GM23338 (cell line): ENCODE measurements at places on chromosomes 16 and 17.
A peak's percentile ranks its signal among the peaks of the same experiment; 100 is the strongest.

DNA sequence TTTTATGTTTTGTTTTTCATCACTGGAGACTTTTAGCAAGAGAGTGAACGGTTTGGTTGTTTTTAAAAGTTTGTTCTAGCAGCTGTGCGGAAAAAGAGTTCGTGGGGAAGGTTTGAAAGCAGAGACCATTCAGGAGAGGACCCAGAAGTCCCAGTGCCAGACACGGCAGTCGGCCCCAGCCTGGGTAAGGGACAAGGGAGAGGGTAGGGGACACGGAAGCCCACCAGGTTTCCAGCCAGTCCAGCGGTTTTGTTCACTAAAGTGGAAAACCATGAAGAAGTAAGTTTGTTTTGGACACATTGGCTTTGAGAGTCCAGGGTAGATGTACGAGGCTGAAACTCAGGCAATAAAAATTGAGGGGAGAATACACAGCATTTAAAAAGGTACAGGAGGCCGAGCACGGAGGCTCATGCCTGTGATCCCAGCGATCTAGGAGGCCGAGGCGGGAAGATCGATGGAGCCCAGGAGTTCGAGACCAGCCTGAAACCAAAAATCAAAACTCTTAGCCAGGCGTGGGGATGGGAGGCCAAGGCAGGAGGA is 56.8 kb upstream of the RPH3AL start:
- DNase-seq: no peak

DNA sequence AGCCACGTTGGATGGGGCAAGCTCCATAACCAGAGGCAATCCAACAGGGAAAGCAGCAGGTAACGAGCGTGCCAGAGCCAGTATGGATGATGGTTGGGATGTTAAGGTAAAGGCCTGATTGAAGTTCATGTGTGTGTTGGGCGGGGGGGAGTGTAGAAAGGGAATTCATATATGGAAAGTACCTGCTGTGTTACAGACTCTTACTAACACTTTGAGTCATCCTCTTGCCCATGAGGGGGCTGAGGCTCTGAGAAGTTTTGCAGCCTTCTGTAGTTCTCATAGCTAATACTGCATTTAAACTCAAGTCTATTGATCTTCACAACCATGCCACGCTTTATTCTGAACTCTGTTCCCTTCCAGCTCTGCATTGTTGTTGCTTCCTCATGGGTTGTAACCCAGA is 28.5 kb downstream of the SYCE1L start:
- no peak for DNase-seq

DNA sequence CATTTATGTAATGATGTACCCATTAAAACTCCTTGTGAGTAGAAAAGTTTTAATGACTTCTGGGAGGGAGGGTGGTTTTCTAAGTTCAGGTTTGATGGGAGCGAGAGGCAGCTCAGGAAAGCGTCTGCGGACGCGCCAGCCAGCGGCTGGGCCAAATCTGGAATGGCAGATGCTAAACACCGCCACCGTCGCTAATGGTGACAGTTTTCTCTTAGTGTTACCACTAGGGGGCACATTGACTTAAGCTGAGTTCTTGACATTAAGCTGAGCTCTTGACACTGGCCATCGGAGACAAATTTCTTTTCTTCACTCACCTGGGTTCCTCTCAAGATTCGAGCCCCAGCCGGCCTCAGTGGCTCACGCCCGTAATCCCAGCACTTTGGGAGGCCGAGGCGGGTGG is 6.7 kb downstream of the TRPV1 start:
- peak; percentile 94 for DNase-seq

DNA sequence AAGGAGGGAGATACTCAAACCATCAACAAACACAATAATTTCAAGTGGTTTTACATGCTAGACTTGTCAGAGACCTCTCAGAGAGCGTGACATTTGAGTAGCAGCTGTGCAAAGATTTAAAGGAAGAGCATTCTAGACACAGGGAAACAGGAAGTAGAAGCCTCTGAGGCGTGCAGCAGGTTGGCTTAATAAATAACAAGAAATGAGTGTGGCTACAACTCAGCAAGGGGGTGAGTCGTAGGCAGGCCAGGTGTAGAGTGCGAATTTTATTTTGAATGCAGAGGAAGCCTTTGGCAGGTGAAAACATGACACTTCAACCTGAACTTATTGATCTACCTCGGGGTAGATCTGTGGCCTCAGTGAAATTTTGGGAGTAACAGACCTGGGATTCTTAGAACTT is 73.2 kb upstream of the MRTFB start:
- no peak for DNase-seq

DNA sequence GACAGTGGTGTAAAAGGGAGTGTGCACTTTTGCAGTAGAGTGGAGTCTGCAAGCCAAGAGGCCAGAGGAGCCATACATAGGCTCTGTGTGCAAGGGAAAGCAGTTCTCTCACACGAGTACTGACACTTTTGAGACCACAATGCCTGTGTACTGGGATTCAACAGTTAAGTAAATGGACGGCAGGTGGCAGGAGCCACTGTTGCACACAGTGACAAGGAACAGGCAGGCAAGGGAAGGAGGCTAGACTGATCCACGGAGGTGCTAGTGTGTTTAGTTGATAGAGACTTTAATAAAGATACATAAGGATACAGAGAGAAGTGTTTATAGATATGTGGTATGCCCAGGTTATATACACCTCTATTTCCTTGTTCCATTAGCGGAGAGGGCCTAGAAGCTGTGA is 67.0 kb downstream of the MPRIP start:
- no peak for DNase-seq

GRCh38 chr17:72605543-72605942 is 484.7 kb downstream of the SOX9 start:
- no peak for DNase-seq

DNA sequence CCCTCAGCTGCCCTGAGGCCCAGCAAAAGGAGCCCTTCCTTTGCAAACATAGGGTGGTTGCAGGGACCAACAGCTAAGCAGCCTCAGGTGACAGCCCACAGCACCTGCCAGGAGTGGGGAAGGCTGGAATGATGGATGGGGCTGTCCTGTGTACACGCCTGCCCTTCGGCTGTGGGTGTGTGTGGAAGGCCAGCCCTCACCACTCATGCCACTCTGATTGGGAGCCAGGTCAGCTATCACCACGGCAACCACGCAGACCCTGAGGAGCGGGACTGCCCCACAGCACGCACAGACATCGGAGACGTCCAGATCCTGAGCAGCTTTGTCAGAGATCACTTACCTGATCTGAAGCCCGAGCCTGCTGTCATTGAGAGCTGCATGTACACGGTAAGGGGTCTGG is 11.9 kb downstream of the PIPOX start:
- no peak for DNase-seq

DNA sequence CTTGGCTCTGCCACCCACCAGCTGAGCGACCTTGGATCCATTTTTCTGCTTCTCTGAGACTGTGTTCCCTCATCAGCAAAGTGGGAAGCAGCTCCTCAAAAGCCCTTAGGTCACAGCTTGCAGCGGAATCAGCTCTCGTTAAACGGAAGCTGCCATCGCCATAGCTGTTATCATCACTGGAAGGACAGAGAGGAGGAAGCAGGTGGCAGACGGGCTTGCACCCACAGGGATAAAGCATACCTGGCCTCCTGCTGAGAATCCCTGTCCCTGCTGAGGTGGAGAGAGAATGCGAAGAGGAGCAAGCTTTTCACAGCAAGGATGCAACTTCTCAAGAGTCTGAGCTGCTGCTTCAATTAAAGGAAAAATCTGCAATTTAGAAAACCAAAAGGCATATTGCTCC is 106.6 kb downstream of the CLEC16A start:
- DNase-seq: peak; percentile 10

DNA sequence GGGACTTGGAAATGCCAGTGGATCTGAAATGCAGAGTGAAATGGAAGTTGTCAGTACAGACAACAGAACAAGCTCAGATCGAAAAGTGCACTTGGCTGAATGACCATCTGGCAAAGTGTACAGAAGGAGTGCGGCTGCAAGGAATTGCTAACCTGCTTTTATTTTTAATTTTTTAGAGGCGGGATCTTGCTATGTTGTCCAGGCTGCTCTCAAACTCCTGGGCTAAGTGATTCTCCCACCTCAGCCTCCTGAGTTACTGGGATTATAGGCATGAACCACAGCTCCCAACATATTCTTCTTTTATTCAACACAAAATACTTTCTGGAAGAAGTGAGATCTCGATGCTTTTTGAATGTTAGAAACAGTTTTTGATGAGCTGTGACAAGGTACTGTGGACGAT is 3.6 kb downstream of the LRRC59 start:
- no peak for DNase-seq

DNA sequence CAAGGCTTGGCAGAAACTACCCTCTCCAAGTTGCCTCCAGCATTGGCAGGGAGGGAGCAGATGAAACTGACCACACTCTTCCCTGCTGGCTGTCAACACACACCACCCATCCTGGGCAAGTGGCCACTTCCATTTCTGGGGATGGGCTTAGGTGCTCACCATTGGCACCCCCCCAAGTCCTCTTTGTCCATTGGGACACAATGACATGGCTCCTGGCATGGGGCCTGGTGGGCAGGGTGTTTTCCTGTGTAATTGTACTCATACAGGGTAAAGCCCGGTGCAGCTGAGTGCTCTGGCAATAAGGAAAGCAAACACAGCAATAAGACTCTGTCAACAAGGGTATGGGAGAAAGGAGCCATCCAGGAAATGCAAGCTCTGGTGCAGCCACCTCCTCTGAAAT is 22.6 kb downstream of the SCNN1B start:
- DNase-seq: no peak

- DNase-seq: no peak
Measured at GRCh38 chr17:21033350-21033749, 9.5 kb downstream of the USP22 start.

DNA sequence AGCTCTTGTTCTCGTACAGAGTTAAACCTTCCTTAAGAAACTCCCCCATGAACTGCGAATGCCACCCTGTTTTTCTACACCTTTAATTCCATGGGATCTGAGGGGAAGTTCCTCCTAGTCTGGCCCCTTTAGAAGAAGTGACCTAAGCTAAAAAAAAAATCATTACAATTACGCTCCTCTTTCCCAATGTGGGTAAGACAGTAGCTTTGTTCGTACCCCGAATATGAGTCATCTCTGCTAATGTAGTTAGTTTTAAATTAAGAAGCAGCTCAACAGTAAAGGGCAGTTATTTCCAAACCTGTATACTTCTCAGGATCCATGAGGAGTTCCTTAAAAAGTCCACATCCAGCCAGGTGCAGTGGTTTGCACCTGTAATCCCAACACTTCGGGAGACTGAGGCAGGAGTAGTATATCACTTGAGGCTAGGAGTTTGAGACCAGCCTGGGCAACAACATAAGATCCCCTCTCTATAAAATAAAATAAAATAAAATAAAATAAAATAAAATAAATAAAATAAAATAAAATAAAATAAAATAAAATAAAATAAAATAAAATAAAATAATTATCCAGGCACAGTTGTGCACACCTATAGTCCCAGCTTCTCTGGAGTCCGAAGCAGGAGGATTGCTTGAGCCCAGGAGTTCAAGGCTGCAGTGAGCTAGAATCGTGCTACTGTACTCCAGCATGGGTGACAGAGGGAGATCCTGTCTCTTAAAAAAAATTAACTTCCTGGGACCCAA is 26.1 kb downstream of the RCVRN start:
- no peak for DNase-seq

GRCh38 chr17:75763269-75763607 is 1.8 kb downstream of the GALK1 start:
- no peak for DNase-seq

DNA sequence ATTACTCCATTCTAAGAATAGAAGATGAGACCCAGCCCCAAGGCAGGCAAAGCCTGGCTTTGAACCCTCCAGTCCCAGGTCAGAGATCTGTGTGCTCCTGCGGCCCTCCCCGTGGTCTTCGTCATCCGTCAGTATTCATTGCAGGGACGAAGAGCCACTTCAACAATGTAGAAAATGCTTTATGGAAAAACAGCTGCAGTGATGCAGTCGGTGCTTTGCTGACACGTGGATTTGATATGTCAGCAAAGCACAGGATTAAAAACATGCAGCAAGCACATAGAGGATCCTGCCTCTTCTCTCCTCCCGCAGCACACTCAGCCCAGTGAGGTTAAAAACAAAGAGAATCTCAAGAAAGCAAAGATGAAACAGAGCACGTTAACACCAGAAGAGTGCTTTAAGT is 117.1 kb upstream of the AXIN2 start:
- DNase-seq: no peak

- DNase-seq: no peak
Measured at GRCh38 chr16:74698222-74698621, 2.4 kb downstream of the MLKL start.
